ENCODE measurements at places on chromosomes 1 and 21.

DNA sequence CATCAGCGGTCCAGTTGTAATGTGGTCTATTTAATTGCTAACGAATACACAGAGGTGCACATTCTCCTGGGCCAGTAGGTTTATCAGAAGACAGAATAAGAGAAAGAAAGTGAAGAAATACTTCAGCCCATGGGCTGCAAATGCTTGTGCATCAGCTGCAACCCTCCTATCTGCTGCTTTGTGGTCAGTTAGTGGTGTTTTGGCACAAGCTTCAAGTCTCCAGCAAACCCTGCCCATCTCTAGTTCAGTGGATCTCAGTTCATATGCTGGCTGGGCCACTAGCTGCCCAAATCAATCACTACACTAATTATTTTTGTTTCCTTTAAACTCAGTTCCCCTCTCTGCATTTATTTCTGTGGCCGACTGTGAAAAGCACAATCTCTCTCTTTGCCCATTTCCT lies 124.2 kb downstream of the KCNJ6 start:
- DNase-seq = no peak

DNA sequence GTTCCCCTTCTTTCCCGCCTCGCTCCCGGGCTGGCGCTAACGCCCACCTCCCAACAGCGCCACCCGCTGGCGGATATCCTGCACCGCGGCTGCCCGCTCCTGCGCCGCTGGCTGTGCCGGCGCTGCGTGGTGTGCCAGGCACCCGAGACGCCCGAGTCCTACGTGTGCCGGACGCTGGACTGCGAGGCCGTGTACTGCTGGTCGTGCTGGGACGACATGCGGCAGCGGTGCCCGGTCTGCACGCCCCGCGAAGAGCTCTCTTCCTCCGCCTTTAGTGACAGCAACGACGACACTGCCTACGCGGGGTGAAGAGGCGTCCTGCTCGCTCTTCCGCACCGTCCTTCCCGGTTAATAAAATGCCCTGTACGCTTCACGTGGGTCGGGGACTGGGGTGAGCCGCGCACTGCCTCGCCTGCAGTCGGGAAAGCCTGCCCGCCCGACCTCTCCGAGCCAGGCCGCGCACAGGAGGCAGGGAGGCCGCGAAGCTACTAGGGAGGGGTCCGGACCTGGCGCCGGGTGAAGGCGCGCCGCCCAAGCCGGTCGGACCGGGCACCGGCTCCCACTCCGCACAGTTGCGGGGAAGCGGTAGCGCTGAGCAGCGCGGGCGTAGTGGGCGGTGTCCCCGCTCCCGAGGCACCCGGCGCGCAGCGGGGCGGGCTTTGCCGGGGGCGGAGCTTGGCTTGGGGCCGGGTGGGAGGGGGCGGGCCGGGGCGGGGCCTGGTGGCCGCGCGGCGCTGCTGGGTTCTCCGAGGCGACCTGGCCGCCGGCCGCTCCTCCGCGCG lies at the start of gene ADAM15:
Gene ADAM15 (plus strand): TSS at position 757 of the 782 bp plus-strand sequence. CDS start 71 bp downstream, outside the sequence.
- peak; percentile 89 for DNase-seq

GRCh38 chr1:110780600-110781484 lies 92.1 kb upstream of the CD53 start:
- DNase-seq = peak; percentile 69

GRCh38 chr1:17564458-17565393 lies 25.2 kb downstream of the ARHGEF10L start:
- DNase-seq = no peak

- peak; percentile 9 for DNase-seq
Observed at GRCh38 chr21:44497703-44498126, 42.3 kb downstream of the KRTAP10-1 start.

DNA sequence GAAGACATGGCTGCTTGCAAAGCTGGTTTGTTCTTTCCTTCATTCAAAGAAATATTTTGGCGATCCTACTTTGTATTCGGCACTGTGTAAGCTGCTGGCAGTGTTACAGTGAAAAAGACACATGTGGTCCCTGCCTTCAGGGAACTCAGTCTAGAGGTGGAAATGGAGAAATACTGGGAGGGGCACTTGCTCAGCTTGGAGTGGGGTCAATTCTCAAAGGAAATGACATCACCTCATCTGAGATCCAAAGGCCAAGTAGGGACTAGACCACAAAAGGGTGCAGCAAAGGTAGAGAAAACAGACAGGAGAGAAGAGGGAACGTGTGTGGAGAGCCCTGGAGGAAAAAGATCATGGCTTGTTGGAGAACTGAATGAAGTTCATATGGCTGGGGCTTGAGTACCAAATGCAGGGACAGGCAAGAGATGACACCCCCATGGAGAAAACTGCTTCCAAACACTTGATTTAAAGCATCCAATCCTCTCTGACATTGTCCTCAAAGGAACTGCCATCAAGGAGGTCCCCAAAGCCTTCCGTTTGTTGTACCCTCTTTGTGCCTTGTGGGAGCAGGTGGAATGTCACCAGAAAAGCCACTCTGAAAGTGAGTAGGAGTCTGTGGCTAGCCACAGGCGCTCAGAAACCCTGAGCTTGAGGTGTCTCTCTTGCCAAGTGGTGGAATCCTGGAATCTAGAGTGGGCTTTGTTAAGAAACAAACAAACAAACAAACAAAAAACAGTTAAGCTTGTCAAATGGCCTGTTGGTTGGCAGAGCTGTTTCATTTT lies 48.3 kb upstream of the TDRD10 start:
- DNase-seq = no peak

GRCh38 chr1:67347688-67348472 lies 40.2 kb downstream of the IL12RB2 start:
- peak; percentile 11 for DNase-seq

GRCh38 chr1:2999571-2999970 lies 21.7 kb upstream of the ACTRT2 start:
- no peak for DNase-seq

DNA sequence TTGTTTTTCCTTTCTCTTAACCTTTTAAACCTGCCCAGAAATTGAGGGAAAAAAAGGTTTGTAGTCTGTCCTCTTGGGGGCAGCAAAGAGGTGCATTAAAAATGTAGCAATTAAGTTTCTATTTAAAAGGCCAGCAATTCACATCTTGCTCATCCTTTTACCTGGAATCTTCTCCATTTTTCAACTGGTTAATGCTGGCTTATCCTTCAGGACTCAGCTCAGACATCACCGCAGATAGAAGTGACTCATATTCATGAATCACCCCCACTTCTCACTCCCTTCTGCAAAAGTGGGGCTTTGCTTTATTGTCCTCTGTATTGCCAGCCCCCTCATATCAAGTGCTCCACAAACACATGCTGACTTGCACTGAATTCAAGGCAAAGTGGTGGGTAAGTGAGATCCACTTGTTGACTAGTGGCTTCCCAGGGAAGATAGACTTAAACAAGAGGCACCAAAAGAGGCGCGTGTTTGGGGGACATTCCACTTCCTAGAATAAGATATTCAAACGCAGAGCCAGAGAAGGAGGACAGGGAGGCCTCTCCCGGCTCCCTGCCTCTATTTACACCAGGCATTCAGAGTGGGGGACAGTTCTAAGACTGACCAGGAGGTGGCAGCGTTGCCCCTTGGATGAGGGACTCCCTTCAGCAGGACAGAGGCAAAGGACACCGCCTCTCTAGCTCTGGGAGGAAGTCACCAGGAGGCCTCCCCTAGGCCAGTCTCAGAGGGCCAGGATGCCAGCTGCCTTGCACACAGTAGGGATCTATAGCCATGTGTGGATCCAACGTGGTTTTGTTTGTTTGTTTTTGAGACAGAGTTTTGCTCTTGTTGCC lies 23.2 kb upstream of the ZNF648 start:
- peak; percentile 61 for DNase-seq

- no peak for DNase-seq
Observed at GRCh38 chr1:154501423-154502065, 475 bp upstream of the TDRD10 start.

- DNase-seq = peak; percentile 55
Observed at GRCh38 chr21:36487641-36488307, 7.9 kb upstream of the CLDN14 start.

- DNase-seq = no peak
Observed at GRCh38 chr21:42235593-42235992, 16.7 kb downstream of the ABCG1 start.

GRCh38 chr1:12177156-12177998 lies 10.6 kb downstream of the TNFRSF1B start:
- no peak for DNase-seq

GRCh38 chr1:28134651-28135207 lies 41.8 kb downstream of the PTAFR start:
- DNase-seq = no peak

DNA sequence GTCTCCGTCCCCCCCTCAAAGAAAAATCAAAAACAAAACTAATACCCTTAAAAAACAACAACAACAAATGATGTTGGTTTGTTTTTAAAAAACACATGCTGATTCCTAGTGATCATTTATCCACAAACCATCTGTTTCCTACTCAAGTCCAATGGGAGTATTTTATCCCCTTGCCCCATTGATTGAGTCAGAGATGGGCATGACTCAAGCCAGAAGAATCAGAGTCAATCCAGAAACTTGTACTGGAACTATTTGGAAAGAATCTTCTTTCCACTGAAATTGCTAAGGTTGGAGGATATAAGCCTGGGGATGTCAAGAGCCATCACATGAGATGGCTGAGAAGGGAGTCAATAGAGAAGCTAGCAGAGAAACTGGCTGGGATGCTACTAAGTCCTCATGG lies 176.4 kb downstream of the MIS18A start:
- no peak for DNase-seq

DNA sequence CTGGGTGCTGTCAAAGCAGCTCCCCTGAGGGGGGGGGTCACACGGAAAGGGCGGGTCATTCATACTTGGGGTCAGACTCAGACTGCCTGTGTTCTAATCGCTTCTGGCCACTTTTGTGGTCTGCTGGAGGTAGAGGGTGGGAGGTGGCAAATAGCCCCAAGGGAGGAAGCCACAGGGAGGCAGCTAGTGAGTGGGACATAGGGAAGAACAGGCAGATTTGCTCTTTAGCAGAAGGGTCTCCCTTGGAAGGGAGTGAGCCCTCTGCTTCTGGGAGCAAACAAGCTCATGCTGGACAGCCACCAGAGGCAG lies 24.5 kb downstream of the ACOT11 start:
- no peak for DNase-seq

- DNase-seq = no peak
Observed at GRCh38 chr1:235632506-235633401, 16.8 kb downstream of the GNG4 start.

- no peak for DNase-seq
Observed at GRCh38 chr1:17865912-17866739, 111.0 kb downstream of the ACTL8 start.

- DNase-seq = no peak
Observed at GRCh38 chr1:6280761-6281451, 20.0 kb upstream of the GPR153 start.

DNA sequence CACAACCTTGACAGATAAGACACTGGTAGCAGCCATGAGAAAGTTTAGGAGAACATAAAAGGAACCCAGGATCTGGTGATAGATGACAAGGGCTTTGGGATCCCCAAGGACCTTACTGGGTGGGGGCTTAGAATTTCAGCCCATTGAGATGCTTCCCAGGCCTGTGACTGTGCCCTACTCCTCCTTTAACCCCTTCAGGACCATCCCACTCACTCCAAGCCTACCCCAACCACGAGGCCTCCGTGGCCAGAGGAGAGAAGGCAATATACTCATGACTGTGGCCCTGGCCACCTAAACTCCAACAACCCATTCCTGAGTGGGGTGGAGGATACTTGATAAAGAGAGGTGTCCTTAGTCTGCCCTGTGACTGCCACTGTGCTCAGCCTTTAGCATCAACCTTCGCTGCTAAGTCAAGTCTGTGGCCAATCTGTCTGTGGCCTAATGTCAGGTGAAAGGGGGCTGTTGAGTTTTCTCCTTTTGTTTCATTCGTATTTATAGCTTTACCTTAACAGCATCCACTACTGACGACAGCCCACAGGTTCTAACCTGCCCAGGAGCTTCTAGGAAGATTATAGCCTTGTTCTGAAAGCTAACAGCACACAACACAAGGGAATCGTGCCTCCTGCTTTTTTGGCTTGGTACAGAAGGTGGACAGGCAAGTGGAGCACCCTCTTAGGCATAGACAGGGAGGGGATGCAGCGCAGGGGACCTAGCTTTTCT lies 16.9 kb upstream of the BCAR3 start:
- DNase-seq = no peak

DNA sequence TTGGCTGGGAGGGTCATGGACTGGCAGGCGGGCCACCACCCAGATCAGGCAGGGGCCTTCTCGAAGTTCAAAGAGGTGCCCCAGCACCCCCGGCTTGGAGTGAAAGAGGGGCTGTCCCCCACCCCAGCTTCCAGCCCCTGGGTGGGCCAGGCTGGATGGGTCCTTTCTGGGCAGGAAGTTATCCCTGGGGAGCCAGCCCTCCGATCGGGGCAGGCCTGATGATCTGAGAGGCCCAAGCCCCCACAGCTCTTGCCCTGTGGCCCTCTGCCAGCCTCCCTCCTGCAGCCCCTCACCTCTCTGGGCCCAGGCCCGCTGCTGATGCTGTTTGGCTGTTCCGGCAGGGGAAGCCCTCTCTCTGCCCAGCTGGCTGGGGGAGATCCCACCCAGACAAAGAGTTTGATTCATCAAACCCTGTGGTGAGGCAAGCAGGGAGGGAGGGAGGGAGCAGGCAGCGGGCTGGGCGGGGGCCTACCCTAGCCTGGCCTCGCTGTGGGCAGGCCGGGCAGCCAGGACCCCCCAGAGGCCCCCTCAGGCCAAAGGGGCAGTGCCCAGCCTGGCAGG lies 2.5 kb downstream of the ARHGEF19 start:
- no peak for DNase-seq

DNA sequence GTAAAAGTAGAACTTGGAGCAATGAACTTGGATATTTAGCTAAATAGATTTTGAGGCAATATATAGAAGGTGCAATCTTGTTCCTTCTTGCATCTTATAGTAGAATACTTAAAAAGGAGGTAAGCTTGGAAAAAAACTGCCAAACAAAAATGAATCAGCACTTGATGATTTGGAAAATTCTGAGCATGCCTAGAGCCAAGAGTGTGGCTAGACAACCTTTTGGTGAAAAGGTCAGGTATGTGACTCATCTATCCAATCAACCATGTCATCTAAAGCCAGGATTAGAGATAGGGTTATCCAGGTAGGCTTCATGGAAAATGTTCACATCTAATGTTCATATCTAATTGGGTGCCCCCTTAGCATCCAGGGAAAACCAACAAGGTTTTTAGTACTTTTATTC lies 515.0 kb downstream of the COL11A1 start:
- DNase-seq = no peak

DNA sequence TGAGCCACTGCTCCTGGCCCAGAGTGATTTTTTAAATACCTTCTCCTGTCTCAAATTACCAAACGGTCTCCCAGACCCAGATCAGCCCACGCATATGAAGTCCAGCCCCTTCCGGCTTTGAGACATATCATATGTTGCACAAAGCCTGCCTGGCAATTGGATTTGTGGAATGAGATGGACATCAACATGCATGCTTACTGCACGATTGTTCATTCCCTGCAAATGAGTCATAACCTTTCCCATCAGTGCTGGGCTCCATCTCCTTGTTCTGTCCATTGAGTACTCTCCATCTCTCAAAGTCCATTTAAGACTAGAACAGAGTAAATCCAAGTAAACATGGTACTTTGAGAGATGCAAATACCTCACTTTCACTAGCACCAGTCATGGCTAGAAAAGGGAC lies 612.2 kb upstream of the USP24 start:
- no peak for DNase-seq
